ENCODE measurements at places on chromosomes 5 and 9.

DNA sequence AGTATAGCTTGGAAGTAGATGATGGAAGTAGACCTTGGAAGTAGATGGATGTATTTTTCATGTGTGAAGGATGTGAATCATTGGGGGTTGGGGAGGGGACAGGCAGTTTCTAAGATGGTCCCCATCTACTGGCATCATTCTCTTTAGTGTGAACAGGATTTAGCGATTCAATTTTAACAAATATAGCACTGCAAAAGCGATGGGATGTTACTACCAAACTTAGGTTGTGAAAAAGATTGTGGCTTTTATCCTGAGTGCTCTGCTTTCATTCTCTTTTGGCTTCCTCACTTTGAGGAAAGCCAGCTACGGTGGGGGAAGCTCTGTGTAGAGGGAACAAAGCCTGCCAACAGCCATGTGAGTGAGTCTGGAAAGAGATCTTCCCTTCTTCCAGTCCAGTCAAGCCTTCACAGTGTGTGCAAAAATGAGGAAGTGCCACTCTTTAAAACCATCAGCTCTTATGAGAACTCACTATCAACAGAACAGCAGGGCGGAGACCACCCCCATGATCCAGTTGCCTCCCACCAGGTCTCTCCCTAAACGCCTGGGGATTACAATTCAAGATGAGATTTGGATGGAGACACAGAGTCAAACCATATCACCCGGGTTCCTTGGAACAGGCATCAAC is 441.4 kb downstream of the SH3GL2 start:
- DNase-seq: no peak

DNA sequence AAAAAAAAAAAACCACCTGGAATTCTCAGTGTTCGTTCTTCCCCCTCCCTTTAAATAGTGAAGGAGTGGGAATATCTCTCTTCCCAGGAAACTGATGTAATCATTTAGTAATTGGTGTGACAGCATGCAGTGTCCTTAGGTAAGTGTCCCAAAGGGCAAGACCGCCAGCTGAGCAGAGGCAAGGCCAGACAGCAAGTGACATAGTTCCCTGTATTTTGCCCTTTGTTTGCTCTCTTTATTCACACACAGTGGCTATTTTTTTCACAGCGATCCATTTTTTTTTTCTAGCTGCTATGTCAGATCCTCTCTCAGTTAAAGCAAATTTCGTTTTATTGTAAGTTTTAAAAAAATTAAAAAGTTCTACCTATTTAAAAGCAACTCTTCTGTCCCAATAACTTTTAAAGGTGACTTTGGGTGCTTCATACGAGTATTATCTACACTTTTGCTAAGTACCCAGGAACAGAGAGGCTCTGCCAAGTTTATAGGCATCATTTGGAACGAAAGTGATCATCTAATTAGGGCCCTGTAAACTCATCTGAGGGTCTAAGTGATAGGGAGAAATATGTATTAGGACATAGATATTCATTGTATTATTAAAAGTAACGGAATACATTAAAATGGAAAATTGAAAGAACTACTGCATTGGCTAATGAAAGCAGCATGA is 98.2 kb upstream of the ALDH1A1 start:
- no peak for DNase-seq

DNA sequence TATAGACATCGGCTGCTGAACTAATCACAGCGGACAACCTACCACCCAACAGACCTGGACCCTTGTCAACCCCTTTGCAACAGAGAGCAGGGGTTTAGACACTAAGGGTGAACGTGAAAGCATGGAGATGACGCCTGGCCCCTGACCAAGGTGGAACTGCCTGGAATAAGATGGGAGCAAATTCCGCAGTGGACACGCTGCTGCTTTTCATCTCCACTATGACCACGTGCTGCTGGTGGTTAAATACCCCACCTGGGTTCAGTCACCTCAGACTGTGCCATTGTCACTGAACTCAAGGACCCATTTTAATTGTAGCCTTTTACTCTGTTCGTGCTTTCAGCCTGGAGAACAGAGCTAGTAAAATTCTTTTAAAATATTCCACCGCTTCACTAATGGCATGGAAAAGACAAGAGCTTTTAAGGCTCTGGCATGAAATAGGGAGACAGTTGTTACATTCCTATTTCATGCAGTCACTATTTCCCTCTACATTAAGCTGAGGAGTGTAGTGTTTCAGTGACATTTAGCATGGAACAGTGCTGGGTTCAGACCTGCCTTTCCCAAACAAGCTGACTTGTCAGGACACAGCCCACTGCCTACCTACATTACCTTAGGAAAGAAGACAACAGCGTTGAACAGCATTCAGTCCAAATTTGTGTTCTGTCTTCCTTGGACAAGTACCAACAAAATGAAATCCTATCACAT is 96.8 kb downstream of the ANKRD18B start:
- DNase-seq: no peak

GRCh38 chr5:177357459-177358351 is at the start of gene RGS14:
Gene RGS14 (plus strand): TSS chr5:177357924. CDS start chr5:177358025, 101 bp downstream.
- DNase-seq: peak; percentile 63

DNA sequence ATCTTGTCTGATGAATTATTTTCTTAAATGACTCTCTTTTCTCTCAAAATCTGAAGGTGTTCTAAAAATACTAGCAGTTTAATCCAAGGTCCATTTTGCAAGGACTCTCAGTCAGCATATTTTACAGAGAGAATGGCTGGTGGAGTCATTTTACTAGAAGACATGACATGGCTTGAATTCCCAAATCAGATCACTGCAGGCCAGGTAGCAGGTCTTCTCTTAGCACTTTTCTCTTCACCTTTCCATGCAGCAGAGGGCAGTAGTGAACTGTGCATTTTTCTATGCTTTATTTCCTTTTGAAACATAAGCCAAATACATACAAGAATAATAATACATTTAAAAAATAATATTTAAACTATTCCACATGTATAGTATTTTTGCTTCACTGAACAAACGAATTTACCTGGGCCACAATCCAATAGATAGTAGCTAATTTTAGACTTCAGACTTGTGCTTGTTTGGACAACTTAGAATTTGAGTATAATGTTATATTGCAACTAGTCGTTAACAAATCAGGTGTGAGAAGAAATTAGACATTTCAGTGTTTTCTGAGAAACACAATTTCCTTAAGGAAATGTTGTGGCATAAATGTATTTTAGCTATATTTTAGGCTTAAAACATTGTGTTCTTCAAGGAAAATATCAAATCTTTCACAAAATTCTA is 289.4 kb upstream of the DAB2 start:
- no peak for DNase-seq

- DNase-seq: no peak
Observed at GRCh38 chr9:134318481-134318891, 7.8 kb upstream of the RXRA start.

DNA sequence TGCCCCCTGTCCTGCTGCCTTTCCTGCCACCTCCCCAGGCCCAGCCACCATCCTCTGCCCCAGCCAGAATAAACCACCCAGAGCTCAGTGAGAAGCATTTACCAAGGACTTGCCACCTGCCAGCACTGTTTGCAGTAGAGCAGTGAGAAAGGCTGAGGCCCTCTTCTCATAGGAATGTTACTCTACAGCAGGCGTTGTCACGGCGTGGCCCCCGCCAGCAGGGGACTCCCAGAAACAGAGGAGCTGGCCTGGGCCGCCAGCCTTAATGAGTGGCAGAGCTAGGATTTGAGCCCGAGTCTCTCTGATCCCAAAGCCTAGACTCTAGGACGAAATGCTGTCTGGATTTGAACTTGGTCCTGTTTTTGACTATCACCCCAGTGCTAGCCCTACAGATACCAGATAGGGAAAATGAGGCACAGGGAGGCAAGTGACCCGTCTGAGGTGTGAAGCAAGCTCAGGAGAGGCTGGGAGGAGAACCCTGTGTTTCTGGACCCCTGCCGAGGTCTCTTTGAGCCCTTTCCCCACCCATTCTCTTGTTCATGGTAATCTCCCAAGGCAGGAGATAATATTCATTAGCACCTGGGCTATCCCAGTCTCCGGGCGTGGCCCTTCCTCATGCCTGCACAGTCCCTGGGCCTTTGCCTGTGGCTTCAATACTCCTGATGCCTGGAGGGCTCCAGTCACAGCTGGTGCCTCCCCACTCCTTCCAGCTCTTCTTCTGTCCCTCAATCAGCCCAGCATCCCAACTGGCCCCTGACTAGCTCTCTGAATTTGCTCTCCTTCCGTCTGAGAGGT is 30.7 kb downstream of the HRH2 start:
- DNase-seq: no peak

All from head of caudate nucleus (tissue), 42 donors.